ENCODE measurements at places on chromosomes 12 and 14.

GRCh38 chr14:100762089-100762515 lies 35.4 kb downstream of the DLK1 start:
- DNase-seq, result no peak

DNA sequence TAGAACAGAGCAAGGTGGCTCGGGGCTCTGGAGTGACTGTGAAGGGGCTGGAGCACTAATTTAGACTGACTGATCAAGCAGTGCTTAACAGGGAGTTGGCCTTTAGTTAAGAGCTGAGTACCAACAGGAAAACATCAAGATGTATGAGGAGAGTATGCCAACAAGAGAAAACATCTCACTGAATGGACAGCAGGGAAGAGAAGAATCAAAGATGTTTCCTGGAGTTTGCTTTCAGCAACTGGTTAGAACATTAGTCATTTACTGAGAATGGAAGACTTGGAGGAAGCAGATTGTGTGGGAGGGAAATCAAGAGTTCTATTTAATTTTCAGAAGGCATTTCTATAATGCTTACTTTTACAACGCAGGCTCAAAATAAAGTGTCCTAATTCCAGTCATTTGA lies 259.3 kb downstream of the ADAMTS20 start:
- DNase-seq, result no peak

- no peak for DNase-seq
Observed at GRCh38 chr12:58117201-58117600, 175.8 kb downstream of the ATP23 start.

GRCh38 chr12:115620816-115621215 lies 656.7 kb downstream of the MED13L start:
- no peak for DNase-seq

GRCh38 chr12:54543526-54543925 lies 5.9 kb upstream of the PDE1B start:
- no peak for DNase-seq

DNA sequence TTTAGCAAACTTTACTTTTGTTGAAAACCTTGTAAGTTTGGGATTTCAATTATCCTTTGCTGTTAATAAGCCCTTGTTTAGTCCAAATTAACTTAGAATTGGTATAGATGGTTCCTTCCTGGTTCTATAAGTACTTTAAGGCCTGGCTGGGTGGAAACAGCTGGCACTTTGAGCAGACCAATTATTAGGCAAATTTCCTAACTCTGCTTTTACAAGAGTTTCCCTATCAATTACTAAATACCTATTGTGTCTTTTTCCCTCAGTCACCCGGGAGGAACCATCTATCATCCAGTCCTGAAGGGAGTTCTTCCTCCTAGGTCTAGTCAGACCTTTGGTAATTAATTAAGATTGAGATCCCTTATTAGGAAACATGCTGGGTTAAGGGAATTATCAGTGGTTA lies 138.0 kb downstream of the SLC38A6 start:
- DNase-seq, result no peak

- DNase-seq, result no peak
Observed at GRCh38 chr12:23096321-23096720, 471.4 kb downstream of the ETNK1 start.

- no peak for DNase-seq
Observed at GRCh38 chr14:98008381-98009113, 1211.4 kb downstream of the VRK1 start.

GRCh38 chr12:120822832-120823503 lies 81.2 kb downstream of the SPPL3 start:
- no peak for DNase-seq

GRCh38 chr12:100741084-100741711 lies 53.4 kb upstream of the ANO4 start:
- no peak for DNase-seq

All from stimulated activated CD8-positive, alpha-beta memory T cell treated with anti-CD3 and anti-CD28 coated beads, Interleukin-4, amount 100 ng/mL, for 1 hour (primary cell).